Thoracic aorta (tissue), 2 donors: ENCODE measurements at places on chromosomes 7 and 10.

DNA sequence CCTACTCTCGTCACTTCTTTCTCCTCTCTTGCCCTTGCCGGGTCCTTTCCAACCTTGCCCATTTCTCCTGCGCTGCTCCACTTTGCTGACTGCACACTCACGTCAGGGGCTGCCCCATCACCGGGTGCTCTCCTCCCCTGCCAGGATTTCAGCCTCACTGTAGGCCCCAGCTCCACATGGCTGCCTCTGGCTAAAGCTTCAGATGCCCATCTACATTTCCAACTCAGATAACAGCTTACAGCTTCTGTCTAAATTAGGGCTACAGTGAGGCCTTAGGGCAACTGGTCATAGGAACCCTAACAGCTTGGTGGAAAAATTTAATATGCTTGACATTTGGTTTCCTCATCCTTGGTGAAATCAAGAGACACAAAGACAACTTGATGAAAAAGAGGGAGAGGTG is 25.9 kb downstream of the C10orf120 start:
- H3K27me3 ChIP-seq, result no peaks in the 10 kb centered on the region
- no peaks in the 10 kb centered on the region for H3K4me1 ChIP-seq
- no peak overlapping the region for H3K4me3 ChIP-seq
- no peak overlapping the region for H3K27ac ChIP-seq
- no peak for DNase-seq

- no peak overlapping the region for H3K27ac ChIP-seq
- no peak for DNase-seq
- peaks cover 49% of the 10 kb centered on the region for H3K4me1 ChIP-seq
- H3K27me3 ChIP-seq, result no peaks in the 10 kb centered on the region
- H3K4me3 ChIP-seq, result no peak overlapping the region
Measured at GRCh38 chr10:28686835-28687682, 9.7 kb downstream of the BAMBI start.

DNA sequence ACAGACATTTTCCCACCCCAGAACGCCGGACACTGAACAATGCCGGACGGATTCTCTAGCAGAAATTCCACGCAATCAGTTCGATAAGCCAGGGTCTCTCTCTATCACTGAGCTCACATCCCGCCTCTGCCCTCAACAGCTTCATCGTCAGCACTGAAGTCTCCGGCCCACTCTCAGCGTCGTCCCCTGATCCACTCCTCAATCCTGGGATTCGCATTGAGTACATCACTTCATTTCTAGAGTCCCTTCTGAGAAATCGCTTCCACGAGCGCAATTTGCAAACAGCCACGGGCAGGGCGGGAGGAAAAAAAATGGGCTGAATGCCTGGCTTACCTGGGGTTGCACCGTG is 365 bp downstream of the YME1L1 start:
- DNase-seq, result no peak
- peaks cover 5% of the 10 kb centered on the region for H3K36me3 ChIP-seq
- peak overlapping the region; percentile 100 for H3K27ac ChIP-seq
- no peaks in the 10 kb centered on the region for H3K27me3 ChIP-seq

GRCh38 chr7:158449266-158449665 is 138.4 kb downstream of the PTPRN2 start:
- no peak overlapping the region for H3K27ac ChIP-seq
- no peaks in the 10 kb centered on the region for H3K4me1 ChIP-seq
- H3K36me3 ChIP-seq, result no peaks in the 10 kb centered on the region
- no peaks in the 10 kb centered on the region for H3K27me3 ChIP-seq
- DNase-seq, result no peak
- no peak overlapping the region for H3K4me3 ChIP-seq

GRCh38 chr10:17687117-17687831 is 43.3 kb downstream of the STAM start:
- H3K36me3 ChIP-seq, result no peaks in the 10 kb centered on the region
- H3K27ac ChIP-seq, result no peak overlapping the region
- H3K4me3 ChIP-seq, result no peak overlapping the region

DNA sequence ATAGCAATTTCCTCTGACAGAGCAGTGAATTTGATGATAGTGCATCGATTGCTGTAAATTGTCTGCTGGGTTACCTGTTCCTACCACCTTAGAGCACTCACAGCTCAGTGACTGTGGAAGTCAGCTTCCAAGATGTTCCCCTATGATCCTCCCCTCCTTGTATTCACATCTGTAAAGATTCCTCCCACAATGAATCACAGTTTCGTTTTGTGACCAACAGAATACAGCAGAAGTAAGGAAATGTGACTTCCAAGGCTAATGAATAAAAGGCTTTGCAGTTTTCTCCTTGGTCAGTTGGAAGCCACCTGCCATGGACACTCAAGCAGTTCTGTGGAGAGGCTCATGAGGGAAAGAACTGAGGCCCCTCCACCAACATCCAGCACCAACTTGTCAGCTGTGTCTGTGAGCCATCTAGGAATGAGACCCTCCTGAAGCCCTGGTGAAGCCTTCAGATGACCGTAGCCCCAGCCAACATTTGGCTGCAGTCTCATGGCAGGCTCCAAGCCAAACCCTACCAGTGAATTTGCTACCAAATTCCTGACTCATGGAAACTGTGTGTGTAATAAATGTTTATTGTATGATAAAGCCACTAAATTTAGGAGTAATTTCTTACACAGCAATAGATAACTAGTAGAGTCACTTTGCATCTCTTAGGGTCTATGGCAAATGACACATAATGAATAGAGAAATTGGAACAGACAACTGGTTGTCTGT is 309.5 kb upstream of the NPVF start:
- H3K4me1 ChIP-seq, result peaks cover 7% of the 10 kb centered on the region
- H3K4me3 ChIP-seq, result peak overlapping the region; percentile 8
- H3K36me3 ChIP-seq, result no peaks in the 10 kb centered on the region

- no peaks in the 10 kb centered on the region for H3K27me3 ChIP-seq
- no peak for DNase-seq
- no peaks in the 10 kb centered on the region for H3K36me3 ChIP-seq
Measured at GRCh38 chr7:90596671-90597562, 796 bp downstream of the CDK14 start.

- H3K27me3 ChIP-seq, result no peaks in the 10 kb centered on the region
- no peaks in the 10 kb centered on the region for H3K4me1 ChIP-seq
- DNase-seq, result no peak
- H3K27ac ChIP-seq, result no peak overlapping the region
- H3K4me3 ChIP-seq, result no peak overlapping the region
Measured at GRCh38 chr7:32108651-32109050, 38.4 kb upstream of the PDE1C start.

DNA sequence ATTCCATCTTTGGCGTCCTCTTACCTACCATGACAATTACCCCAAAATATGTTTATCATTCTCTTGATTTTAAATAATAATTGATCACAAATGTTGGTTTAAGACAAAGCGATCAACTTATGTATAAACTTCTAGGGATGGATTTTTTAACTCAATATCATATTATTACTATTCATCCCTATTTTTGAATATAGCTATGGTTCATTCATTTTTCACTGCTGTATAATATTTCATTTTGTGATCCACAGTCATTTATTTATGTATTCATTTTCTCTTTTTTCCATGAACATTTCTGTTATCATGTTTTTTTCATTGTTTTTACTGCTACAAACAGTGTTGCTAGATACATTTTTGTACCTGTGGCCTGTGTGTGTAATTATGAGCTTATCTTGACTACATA is 61.3 kb upstream of the MET start:
- no peak for DNase-seq
- H3K27ac ChIP-seq, result no peak overlapping the region
- H3K4me3 ChIP-seq, result no peak overlapping the region
- H3K36me3 ChIP-seq, result no peaks in the 10 kb centered on the region
- no peaks in the 10 kb centered on the region for H3K27me3 ChIP-seq

GRCh38 chr7:41130561-41131236 is 572.2 kb downstream of the INHBA start:
- H3K27ac ChIP-seq, result no peak overlapping the region
- H3K4me3 ChIP-seq, result no peak overlapping the region
- no peaks in the 10 kb centered on the region for H3K27me3 ChIP-seq

- no peak for DNase-seq
- no peak overlapping the region for H3K27ac ChIP-seq
- no peaks in the 10 kb centered on the region for H3K27me3 ChIP-seq
- H3K4me3 ChIP-seq, result no peak overlapping the region
Measured at GRCh38 chr10:116772909-116773705, 30.7 kb upstream of the HSPA12A start.

DNA sequence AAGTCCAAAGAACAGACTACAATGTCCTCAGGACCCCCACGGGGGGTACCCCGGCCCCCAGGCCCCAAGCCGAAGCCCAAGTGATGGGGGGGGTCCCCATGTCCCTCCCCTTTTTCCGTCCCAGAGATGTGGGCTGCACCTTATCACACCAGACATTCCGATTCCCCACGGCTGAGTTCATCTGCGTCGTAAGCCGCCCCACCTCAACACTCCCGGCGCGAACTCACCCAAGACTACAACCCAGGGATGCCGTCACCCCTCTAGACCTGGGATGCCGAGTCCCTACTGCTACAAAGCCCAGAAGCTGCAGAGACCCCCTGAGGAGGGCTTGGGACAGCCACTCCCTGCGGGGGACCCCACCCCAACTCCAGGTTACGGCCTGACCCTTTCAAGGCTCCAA is 14.5 kb downstream of the PDGFA start:
- H3K36me3 ChIP-seq, result peaks cover 54% of the 10 kb centered on the region
- peak overlapping the region; percentile 46 for H3K27ac ChIP-seq

DNA sequence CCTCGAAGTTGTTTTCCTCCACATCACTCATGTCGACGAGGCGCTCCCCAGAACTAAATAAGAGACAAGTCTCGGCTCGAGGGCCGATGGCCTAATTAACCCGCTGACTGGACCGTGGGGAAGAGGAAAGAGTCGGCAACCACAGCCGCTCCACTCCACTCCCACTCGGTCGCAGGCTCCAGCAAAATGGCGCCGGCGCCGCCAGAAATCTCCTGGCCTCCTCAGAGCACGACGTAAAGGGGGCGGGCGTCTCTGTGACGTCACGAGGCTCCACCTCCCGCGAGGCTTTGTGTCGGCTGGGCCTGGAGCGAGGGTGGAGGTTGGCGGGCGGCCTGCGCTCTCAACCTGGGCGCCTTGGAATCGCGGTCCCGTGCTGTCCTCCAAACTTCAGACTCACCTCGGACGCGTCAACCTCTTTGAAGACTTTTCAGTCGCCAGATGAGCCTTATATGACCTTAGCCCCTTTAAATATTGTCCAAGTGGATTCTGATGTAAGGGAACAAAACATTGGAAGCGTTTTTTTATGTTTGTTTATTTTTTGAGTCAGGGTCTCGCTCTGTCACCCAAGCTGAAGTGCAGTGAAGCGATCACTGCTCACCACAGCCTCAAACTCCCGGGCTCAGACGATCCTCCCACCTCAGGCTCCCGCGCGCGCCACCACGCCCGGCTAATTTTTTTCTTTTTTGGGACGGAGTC is at the start of gene TRA2A:
Gene TRA2A (minus strand): TSS at position 188 of the 696 bp plus-strand sequence. CDS start 157 bp downstream, at position 31.
- peak; percentile 91 for DNase-seq
- peak within 1 kb of the TSS; percentile 99 for H3K4me3 ChIP-seq
- peak within 1 kb of the TSS; percentile 98 for H3K27ac ChIP-seq
- H3K27me3 ChIP-seq, result no peaks in the 10 kb centered on the region

DNA sequence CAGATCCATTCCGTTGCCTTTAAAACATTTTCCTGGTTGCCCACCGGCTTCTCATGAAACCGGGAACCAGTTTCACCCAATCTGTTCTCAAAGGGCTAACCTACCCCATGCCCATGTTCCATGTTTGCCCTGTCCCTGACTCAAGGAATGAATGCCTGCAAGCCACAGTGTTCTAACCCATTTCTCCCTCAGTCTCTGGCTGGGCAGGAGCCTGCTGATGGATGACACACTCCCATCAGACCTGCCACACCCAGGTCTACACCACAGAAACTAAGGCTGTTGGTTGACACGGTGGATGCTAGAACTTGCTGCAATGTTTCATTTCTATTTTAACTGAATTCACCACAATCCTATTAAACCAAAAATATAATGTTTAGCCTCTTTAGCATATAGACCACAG is 15.6 kb downstream of the CLRN3 start:
- no peaks in the 10 kb centered on the region for H3K4me1 ChIP-seq
- no peaks in the 10 kb centered on the region for H3K27me3 ChIP-seq
- DNase-seq, result no peak
- no peaks in the 10 kb centered on the region for H3K36me3 ChIP-seq

GRCh38 chr7:867406-868188 is 8.8 kb upstream of the GET4 start:
- H3K4me1 ChIP-seq, result peaks cover 37% of the 10 kb centered on the region
- H3K27ac ChIP-seq, result peak overlapping the region; percentile 90
- H3K36me3 ChIP-seq, result peaks cover 45% of the 10 kb centered on the region
- peak; percentile 60 for DNase-seq
- H3K4me3 ChIP-seq, result peak overlapping the region; percentile 42

DNA sequence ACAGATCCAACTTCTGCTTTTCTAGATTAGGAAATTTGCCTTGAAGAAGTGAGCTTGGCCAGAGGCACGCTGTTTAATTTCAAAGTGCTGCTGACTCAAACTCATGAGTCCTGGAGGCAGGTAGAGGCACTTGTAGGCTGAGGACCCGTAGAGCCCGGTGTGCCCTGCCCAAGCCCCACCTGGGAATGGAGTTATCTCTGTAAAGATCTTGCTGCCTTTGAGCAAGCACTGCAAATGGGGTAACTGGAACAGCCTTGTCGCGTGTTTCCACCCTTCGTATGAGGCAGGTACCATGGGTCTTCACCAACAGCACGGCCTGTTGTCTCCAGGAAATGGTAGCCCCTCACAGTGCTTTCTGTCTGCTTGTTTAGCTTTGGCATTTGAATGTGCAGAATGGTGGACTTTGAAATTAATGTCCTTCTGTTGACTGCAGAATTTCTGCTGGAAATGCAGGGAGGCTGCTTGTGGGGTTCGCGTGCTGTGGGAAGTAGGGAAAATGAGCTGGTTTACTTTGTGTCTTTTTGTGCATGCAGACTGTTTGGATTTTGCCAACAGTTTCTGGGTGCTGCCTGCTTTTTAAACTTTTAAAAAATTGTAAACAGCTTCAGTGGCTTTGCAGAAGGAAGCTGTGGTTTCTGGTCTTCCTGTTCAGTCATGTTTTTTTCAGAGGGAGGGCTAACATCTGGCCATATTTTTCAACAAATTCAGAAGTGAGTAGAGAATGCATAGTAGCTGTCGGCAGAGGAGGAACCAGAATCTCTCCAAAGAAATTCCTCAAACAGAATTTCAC is 27.2 kb downstream of the CCM2 start:
- no peaks in the 10 kb centered on the region for H3K4me1 ChIP-seq
- no peak overlapping the region for H3K27ac ChIP-seq
- no peaks in the 10 kb centered on the region for H3K27me3 ChIP-seq
- no peak for DNase-seq

DNA sequence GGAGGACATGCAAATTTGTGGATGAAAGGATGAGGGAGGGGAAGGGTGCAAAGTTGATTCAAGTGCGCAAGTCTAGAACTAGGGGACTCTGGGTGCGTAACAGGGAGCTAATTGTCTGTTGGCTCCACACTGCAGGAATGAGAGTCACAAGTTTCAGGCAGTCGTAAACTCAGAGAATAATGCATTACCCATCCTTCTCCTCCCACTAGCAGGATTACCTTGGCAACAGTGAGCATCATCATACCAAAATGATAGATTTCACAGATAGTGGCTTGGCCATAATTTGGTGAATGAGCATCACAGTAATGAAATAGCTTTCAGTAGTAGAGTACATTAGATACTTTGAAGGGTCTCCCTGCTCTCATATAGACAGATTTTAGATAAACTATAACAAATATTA is 565.5 kb downstream of the GALNT17 start:
- no peak for DNase-seq
- no peak overlapping the region for H3K4me3 ChIP-seq
- no peaks in the 10 kb centered on the region for H3K27me3 ChIP-seq
- no peak overlapping the region for H3K27ac ChIP-seq
- H3K36me3 ChIP-seq, result no peaks in the 10 kb centered on the region
- H3K4me1 ChIP-seq, result no peaks in the 10 kb centered on the region
